ENCODE measurements at places on chromosomes 2 and 18.

GRCh38 chr2:16664809-16665747 is 556 bp downstream of the CYRIA start:
- DNase-seq, result no peak

DNA sequence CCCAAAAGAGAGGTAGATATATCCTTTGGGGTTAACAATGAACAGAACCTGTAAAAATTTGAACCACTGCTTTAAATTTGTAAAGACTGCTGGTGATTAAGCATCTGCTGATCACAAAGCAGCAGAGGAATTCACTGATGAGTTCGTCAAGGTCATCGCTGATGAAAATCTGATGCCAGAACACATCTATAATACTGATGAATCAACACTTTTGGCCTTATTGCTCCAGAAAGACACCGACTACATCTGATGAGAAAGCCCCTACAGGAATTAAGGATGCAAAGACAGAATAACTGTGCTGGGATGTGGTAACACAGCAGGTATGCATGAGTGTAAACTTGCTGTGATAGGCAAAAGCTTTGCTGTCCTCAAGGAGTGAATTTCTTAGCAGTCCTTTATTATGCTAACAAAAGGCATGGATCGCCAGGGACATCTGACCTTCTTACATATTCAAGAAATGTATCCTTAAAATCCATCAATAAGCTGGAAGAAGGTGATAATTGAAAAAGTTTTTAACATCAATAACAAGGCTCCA is 30.5 kb upstream of the SGPP2 start:
- no peak for DNase-seq

DNA sequence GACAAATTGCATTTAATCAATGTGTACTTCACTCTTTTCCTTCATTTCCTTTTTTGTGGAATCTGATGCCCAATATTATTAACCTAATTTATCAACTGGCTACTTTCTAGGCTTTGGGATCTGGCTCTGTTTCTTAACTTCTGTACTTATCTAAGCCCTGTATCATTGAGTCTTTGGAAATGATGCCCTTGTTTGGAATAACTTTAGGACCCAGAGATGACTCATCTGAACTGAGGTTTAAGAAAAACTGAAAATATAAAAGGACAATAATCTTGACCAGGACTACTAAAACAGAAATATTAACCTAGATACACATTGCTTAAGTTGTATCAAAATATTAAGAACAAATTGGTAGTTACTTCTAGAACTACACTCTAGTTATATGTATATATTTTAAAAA is 600.8 kb downstream of the CPS1 start:
- DNase-seq, result no peak

GRCh38 chr18:58496231-58496630 is 132.7 kb downstream of the ALPK2 start:
- no peak for DNase-seq

DNA sequence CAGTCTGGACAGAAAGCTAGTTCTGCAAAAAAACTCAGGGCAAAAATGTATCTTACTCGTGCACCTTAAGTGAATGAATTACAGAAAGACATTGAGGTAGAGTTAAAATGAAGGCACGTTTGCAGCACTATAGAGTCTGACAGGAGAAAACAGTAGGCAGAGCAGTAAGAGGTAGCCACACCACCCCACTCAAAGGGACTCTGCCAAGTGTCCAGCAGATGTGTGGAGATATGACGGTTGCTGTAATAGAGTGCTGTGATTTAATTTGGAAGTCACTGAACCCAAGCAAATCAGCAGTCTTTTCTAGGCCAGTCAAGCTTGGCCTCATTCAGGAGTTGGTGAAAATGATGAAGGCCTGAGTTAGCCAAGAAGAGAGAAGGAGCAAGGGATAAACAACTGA is 464.4 kb downstream of the PTPRM start:
- DNase-seq, result no peak

GRCh38 chr2:227280895-227281294 is 44.2 kb upstream of the MFF start:
- DNase-seq, result no peak

- no peak for DNase-seq
These were observed 606 bp downstream of the OTOF start for GRCh38 chr2:26477126-26477910.

- no peak for DNase-seq
These were observed 232.0 kb downstream of the STK39 start for GRCh38 chr2:168015274-168015953.

- no peak for DNase-seq
These were observed 13.2 kb upstream of the CHRNA1 start for GRCh38 chr2:174777347-174778084.

DNA sequence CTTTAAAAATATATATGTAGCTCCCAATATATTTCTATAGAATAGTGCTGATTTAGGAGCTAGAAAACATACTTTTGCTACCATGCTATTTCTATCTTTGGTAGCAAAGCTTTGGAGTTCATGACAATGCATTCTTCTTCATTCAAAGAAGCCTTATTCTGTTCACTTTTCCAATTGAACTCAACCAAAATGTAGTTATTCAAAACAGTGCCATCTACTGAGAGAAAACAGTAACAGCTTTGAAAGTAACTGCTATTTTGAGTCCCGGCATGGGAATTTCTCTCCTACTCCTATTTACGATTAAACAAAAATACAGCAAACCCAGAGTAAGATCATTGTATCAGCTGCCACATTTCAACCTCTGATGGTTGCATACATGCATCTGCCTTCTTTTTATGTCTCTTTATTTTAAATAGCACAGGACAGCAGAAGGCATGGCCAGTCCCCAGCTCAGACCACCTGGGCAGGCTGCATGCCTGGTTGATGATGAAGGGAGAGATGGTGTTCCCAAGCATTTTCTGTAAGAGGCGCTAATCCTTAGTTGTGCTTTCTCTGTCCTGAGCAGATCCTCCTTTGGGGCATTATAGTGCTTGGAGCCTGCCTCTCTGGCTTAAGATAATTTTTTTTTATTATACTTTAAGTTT is 69.7 kb upstream of the SULT1C3 start:
- DNase-seq, result no peak

DNA sequence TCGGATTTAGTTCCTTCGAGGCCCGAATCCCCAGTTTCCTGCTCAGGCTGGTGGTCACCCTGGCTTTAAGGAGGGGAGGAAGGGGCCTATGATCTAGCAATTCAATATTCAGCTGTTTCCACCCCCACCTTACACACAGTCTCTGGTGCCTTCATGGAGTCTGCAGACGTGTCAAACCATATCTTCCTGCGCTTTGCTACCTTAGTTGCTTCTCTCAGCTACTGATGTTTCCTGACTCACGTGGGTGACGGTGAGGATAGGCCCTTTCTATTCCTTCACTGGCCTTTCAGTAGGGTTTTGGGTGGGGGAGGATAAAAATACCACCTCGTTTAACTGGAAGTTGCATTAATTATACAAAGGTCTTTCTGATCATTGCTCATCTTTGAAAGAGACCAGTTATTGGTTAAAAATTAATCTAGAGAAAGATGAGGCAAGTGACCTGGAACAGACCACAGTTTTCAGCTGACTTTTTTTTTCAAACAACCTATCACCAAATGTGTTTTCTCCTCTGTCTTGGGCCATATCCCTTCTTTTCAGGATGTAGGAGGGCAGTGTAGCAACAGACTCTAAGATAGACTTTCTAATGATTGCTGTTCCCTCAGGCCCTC is 49.7 kb downstream of the SH2D6 start:
- no peak for DNase-seq

GRCh38 chr18:66110607-66111006 is 359.8 kb downstream of the CDH7 start:
- DNase-seq, result no peak

DNA sequence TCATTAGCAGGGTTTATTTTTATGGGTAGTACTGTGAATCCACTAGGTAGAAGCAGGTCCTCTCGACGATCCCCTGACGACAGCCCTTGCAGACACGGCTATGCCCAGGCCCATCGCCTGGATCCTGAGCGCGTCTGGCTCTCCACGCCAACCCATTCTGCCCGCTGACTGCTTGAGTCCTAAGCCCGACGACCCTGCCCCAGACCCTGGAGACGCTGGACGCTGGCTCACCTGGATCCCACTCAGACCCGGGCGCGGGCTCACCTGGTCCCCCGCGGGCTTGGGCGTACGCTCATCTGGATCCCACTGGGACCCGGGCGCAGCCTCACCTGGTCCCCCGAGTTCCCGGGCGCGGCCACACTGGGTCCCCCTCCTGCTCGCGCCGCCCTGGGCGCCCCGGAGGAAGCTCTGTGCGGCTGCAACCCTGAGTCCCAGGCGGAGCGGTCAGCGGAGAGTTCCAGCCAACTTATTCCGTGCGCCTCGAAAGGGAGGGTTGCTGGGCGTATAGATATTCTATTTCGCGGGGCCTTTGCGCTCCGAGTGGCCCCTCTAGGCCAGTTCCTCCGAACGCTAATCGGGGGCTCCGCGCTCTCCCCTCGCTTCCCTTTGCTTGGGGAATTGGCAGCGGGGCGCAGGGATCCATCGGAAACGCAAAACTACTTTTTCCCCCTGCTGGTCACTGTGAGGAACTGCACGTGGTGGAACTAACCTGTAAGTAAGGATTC is 22.4 kb upstream of the RMP24 start:
- DNase-seq, result peak; percentile 68

DNA sequence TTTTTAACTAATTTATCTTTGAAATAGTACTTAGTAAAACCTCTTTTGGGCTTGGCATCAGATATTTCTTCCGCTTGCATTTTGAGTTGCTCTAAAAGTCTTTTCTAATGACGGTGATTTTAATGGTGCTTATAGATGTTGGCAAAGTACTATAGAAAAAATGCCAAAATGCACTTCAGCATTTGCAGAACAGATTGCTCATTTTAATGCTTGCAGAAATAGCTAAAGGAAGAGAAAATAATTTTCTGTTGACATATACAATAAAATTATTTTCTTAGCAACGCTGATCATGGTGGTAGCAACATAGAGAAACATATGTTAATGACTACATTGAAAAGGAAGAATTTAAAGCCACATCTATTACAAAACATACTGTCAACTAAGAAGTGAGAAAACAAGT is 170.7 kb downstream of the STK39 start:
- no peak for DNase-seq

- DNase-seq, result no peak
These were observed 14.8 kb downstream of the PIK3C3 start for GRCh38 chr18:41969881-41970280.

DNA sequence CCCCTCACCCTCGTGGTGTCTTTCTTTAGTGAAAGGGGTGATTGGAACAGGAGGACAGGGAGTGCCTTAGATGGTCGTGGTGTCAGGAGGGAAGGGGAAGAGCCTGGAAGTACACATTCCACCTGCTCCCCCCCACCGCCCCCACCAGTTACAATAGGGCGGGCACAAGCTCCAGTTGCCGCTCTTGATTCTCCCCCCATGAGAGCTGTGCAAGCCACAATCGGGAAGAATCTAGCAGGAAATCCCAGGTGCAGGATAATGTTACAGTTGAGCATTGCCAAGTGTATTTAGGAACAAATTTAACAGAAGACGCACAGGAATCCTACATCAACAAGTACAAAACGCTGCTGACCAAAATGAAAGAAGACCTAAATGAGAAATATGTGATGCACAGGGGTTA is 73.6 kb downstream of the ASAP2 start:
- no peak for DNase-seq

- no peak for DNase-seq
These were observed 6.9 kb upstream of the STAT1 start for GRCh38 chr2:191020742-191021381.

- no peak for DNase-seq
These were observed 87.9 kb downstream of the ZNF804A start for GRCh38 chr2:184685999-184686841.

- no peak for DNase-seq
These were observed 164.2 kb downstream of the NAPG start for GRCh38 chr18:10690035-10690329.

DNA sequence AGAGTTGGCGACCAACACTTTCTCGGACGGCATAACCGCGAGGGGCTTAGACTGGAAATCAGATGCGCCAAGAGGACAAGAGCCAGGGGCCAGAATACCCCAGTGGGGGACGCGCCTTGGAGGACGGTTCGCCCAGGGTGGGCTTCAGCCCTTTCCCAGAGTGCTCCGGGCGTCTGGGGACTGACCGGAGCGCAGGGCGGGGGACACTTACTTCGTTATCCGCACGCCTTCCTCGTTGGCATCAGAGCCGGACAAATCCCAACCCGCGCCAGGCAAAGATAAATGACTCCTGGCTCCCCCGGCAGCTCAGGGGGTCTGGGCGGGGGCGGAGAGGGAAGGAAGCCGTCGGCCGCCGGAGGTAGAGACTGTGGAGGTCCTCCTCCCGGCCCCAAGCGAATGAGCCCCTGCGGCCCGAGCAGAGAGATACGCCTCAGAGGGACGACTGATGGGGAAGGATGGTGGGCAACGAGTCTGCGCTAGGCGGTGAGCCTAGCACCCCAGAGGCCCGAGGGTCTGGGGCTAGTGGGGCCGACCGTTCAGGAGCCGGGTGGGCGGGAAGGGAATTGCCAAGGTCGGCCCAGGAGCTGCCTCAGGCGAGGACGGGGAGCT is 4.7 kb upstream of the SATB2 start:
- no peak for DNase-seq

- DNase-seq, result no peak
These were observed at the start of gene GALNT1 for GRCh38 chr18:35581546-35581897. TSS of gene GALNT1 (plus strand) at chr18:35581740. CDS start at chr18:35654663, 72,923 bp downstream.

GRCh38 chr18:79458917-79459803 is 63.4 kb downstream of the NFATC1 start:
- DNase-seq, result no peak
